ENCODE measurements at places on chromosomes 16 and 17.

GRCh38 chr16:89150090-89150835, 21.3 kb upstream of the CDH15 start:
- DNase-seq = no peak

DNA sequence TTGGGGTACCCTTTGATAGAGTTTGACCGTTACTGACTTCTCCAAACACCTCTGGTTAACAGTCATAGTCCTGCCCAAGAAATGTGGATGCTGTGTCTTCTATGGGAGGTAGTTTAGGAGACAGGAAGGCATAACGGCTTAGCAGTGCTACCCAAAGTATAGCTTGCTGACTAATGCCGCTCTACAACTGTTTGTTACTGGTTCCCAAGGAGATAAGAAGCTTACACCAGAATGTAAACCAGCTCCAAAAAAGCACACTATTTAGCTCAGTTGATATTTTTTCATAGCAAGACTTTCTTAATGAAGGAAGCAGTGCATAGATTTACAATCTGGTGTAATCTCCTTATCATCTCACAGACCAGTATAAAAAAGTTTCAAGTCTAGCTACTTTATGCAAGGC, 95.7 kb downstream of the HS3ST3B1 start:
- no peak for DNase-seq

- no peak for DNase-seq
Measured at GRCh38 chr16:82895843-82896242, 269.1 kb downstream of the CDH13 start.

DNA sequence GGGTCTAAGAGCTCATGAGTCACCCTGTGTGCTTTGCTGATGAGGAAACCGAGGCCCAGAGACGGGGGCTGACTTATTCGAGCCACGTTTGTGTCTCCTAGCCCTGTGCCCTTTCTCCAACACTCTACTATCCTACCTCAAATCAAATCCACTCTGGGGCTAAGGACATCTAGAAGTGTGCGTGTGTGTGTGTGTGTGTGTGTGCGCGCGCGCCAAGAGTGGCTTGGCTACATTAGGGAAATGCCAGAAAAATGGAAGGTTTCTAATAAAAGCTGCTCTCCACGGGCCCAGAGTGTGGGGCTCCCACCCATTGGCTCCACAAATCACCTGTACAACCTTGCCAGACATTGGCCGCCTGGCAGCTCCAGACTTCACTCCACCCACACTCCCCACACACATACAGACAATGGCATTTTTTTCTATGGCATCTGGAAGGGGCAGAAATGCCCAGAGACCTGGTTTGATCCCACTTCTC, 30.3 kb upstream of the PHOSPHO1 start:
- peak; percentile 50 for DNase-seq

DNA sequence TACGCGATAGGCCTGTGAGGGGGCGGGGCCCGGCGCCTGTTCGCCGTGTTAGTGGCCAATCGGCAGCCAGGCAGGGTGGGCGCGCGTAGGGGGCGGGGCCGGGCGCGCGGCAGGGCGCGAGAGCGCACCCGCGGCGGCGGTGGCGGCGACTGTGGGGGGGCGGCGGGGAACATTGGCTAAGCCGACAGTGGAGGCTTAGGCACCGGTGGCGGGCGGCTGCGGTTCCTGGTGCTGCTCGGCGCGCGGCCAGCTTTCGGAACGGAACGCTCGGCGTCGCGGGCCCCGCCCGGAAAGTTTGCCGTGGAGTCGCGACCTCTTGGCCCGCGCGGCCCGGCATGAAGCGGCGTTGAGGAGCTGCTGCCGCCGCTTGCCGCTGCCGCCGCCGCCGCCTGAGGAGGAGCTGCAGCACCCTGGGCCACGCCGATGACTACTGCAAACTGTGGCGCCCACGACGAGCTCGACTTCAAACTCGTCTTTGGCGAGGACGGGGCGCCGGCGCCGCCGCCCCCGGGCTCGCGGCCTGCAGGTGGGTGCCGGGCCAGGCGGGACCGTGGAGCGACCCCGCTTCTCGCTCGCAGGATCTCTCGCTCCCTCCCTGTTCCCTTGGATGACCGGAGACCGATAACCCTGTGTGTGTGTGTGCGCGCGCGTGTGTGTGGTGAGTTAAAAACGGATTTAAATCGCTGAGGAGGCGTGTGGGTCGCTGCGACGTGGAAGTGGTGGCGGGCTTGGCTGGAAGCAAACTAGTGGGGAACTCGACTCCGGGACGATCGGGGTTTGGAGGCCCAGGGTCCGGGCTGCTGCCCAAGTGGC, at the start of gene NFATC3:
Gene NFATC3 (plus strand): TSS at position 112 of the 813 bp plus-strand sequence. CDS start 312 bp downstream, at position 424.
- peak; percentile 99 for DNase-seq

GRCh38 chr16:84044118-84044488, 1.5 kb upstream of the SLC38A8 start:
- no peak for DNase-seq

DNA sequence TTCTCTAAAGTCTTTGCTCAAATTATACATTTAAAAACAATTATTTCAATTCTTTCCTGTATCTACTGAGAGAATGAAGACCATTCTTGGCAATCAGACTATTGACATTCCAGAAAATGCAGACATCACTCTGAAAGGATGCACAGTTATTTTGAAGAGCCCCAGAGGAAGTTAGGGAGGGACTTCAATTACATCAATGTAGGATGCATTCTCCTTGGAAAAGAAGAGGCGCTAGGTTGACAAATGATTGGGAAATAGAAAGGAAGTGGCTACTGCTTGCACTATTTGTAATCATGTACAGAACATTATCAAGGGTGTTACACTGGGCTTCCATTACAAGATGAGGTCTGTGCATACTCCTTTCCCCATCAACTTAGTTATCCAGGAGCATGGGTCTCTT, 74.3 kb downstream of the SSH2 start:
- DNase-seq = no peak

DNA sequence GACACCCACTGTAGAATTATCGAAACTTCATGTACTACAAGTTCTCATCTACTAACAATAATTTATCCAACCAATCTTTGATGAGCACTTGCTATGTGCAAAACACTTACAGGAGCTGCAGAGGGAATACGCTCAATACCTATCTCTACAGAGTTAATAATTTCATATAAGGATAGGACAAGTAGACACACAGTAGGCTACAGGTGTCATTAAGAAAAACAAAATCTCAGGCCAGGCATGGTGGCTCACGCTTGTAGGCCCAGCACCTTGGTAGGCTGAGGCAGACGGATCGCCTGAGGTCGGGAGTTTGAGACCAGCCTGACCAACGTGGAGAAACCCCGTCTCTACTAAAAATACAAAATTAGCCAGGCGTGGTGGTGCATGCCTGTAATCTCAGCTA, 91.3 kb upstream of the PLEKHM1 start:
- DNase-seq = no peak

Measured in upper lobe of left lung (tissue), 6 donors.